ENCODE measurements at places on chromosomes 13 and 19.
A peak's percentile ranks its signal among the peaks of the same experiment; 100 is the strongest.

- DNase-seq, result no peak
These were observed 20.4 kb upstream of the IFT88 start for GRCh38 chr13:20546556-20546955.

- no peak for DNase-seq
These were observed 18.3 kb downstream of the KCNN1 start for GRCh38 chr19:17985037-17985818.

DNA sequence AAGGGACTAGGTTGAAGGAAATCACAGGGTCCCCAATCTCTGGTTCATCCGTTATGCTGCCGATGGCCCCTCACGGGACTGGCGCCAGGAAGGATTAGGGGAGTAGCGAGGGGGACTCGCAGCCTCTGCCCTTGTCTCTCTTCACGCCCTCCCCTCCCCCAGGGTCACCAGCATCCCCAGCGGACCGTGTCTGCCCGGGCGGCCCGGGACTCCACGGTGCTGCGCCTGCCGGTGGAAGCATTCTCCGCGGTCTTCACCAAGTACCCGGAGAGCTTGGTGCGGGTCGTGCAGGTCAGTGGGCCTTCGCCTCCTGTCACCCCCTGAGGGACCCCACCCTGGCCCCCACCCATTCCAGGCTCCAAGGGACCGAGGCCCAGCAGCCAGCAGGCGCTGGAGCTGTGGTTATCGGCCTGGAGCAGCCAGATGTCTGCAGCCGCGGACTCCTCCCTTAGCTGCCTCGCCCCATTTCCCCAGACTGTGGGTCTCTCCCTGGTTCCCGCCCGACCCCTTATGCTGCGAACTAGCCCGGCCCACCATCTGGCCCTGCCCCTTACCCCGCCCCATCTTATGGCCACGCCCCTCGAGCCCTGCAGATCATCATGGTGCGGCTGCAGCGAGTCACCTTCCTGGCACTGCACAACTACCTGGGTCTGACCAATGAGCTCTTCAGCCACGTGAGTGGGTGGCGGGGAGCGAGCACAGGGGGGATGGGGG is 5.4 kb downstream of the PNPLA6 start:
- no peak for DNase-seq

DNA sequence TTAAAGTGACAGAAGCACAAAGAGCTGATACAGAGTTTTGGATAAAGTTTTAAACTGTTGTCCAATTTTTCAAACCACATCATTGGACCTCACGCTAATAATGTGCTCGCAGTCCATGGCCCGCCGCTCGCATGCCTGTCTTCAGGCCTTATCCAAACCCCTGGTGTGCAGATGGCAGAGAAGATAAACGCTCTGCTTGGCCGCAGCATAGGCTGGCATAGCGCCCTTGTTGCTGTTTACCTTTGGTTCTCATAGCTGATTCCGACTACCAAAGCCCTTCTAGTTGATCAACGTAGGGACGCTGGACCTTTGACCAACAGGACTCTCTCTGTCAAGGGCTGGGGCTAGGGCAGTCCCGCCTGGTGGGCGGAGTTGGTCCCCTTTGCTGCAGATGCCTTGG is 23.5 kb upstream of the QTRT1 start:
- DNase-seq, result no peak

DNA sequence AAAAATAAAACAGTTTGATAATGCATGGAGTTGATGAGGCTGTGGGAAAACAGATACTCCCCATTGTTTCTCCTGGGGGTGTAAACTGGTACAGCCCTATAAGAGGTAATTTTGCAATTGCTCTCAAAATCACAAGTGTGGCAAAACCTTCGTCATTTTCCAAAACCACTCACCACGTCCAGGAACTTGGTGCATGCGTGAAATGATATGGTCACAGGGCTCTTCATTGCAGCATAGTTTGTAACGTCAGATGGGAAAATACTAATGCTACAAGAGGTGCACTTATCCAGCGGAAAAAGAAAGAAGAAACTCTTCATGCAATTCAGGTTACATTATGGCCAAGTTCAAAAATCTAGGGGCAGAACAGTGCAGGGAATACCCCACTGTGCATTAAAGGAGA is 11.9 kb upstream of the PLAUR start:
- DNase-seq, result no peak

GRCh38 chr19:54515156-54515555 is 12.5 kb downstream of the LAIR2 start:
- DNase-seq, result no peak

GRCh38 chr19:575527-576506 is 3.4 kb downstream of the BSG start:
- no peak for DNase-seq

DNA sequence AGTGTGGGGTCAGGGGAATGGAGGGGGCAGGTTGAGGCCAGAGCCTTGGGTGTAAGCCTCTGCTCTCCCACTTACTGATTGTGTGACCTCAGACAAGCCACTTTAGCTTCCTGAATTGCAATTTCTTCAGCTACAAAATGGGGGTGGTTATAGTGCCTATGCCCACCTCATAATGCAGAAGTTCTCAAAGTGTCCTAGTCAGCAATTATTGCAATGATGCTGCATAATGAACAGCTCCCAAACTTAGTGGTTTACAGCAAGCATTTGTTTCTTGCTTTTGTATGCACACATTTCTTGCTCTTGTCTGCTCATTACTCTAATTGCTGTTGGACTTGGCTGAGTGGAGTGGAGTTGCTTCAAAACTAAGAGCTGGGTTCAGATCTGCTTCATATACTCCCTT is 36.0 kb downstream of the CYP4F22 start:
- no peak for DNase-seq

GRCh38 chr19:47427241-47428176 is 8.2 kb upstream of the MEIS3 start:
- peak; percentile 27 for DNase-seq

- DNase-seq, result no peak
These were observed 96.3 kb upstream of the GPR183 start for GRCh38 chr13:99403458-99403971.

GRCh38 chr13:38826182-38826813 is 139.4 kb downstream of the FREM2 start:
- no peak for DNase-seq

GRCh38 chr19:2270423-2271233 is 11.3 kb downstream of the PEAK3 start:
- no peak for DNase-seq

- no peak for DNase-seq
These were observed 113.2 kb downstream of the TM9SF2 start for GRCh38 chr13:99614465-99614885.

DNA sequence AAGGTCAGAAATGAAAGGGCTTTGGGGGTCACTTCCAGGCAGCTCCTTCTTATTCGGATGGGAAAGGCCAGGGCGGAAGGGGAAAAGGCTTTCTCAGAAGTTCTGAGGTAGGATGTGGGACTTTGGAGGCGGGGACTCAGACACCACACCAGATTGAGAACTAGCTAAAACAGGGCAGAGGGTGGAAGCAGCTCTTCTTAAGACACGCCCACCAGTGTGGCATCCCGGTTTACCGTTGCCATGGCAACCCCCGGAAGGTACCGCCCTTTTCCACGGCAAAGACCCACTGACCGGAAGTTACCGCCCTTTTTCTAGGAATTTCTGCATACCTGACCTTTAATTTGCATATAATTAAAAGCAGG is 3.8 kb upstream of the LILRA5 start:
- no peak for DNase-seq

- peak; percentile 2 for DNase-seq
These were observed 2.9 kb upstream of the PCDH8 start for GRCh38 chr13:52851137-52851962.

DNA sequence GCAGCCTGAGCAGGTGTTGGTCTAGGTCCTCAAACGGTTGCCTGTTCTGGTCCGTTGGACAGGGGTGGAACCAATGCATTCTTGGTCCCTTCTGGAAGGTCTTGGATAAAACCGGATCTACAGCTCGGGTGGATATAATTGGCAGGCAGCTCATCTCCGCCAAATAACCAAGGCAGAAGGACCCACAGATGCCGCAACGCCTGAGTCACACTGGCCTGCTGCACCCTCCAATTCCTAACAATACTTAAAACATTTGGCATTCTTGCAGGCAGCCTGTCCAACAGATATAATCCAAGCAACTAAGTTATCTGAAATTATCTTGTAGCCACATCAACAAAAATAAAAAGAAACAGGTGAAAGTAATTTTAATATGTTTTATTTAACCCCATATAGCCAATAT is 59.0 kb upstream of the FGF14 start:
- DNase-seq, result no peak

- DNase-seq, result peak; percentile 8
These were observed 33.6 kb downstream of the ZNF383 start for GRCh38 chr19:37251308-37252229.

DNA sequence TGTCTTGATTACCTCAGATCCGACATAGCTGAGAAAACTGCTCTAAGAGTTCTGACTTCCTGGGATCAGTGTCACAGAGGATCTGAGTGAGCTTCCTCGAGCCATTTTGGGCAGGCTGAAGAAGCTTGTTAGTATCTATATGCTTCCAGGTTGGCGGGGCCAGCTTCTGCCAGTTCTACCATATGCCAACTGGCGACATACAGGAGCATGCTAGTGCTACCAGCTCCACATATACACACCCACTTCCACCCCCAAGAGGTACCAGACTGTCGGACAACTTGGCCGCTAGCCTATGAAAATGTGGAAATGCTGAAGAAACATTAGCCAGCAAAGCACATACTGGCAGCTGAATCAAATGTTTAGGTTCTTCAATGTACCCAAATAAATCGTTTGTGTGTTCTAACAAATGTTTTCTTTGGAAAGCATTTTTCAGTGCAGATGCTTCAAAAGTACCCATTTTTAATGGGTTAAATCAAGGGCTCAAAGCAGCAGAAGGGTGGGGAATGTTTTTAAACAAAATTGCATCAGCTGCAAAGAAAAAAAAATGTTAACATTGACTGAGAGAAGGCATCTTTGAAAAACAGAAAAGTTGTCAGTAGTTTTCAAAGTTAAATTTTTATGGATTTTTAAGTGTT is 163.7 kb downstream of the KLF12 start:
- DNase-seq, result no peak

DNA sequence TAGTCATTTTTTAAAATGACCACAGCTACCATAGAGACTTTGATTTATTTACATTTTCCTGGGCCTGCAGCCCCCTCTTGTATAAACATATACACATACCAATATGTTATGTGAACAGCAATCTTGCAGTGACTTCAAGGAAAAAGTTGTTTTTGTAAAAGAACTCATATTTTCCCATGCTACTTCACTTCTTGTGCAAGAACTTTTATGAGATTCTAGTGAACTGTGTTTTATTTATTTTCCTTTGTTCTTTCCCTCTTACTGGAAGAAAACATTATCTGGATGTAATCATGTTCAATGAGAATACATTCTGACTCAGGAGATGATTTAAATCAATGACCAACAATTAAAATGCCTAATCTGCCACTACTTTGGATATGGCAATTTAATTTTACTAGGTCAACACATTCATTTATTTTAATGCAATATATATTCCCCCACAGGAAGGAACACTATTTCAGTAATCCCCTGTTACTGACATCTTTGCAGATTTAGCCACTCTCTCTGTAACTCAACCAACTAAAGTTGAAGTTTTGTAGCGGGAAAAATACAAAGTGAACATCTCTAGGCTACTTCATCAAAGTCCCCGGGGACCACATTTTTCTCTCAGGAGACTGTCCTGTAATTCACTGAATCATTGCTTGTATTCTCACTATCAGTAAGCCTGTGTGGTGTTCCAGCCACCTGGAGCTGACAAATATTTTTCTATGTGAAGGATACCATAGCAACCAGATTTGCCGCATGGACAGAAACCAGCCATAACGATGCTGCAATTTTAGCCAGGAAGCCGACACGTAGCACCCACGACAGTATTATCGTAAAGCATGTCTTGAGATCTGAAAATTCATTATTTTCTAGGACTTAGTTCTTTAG is 90.5 kb downstream of the STARD13 start:
- no peak for DNase-seq

DNA sequence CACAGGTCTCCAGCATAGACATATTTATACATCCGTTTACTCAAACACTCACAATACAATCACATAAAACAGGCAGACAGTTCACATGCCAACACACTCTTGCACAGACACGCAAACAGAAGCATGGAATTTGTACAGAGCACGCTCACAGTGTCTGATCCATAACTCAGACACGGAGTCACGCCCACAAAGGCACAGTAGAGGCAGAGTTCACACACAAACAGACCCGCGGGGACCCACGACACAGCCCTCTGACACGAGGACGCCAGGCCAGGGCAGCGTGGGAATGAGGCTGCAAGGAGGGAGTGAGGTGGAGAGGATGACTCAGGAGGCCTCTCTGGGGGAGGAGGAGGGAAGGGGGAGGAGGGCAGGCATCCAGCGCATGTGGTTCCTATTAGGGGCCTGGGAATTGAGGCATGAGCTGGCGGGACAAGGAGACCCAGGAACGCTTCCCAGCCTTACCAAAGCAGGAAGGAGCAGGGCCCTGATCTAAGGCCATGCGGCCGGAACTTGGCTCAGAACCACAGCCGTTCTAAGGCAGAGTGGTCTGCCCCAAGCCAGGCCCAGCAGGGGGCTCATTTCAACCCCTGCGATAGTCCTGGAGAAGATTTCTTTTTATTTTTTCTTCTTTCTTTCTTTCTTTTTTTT is 9.1 kb upstream of the OLFM2 start:
- no peak for DNase-seq

DNA sequence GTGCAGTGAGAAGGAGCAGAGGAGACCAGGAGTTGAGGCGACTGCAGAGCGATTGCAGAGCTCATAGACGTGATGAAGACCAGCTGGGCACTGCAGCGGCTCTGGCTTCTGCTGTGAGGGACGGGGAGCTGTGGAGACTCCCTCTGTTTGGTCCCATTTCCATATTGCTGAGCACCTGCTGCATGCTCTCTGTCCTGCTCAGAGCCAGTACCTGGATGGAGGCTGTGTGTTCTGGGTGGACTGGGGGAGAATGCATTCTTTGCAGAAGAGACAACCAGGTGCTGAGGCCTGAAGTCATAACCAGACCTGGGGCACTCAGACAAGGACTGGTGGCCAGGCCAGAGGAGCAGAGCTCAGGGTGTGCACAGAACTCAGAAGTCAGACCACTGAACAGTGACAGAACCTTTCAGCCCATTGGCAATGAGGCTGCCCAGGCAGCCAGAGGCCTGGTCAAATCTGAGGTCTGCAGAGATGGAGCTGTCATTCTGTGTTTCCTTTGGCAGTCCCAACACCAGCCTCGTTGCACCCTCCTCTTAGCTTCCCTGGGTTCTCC is 1.3 kb upstream of the A1BG start:
- DNase-seq, result no peak

DNA sequence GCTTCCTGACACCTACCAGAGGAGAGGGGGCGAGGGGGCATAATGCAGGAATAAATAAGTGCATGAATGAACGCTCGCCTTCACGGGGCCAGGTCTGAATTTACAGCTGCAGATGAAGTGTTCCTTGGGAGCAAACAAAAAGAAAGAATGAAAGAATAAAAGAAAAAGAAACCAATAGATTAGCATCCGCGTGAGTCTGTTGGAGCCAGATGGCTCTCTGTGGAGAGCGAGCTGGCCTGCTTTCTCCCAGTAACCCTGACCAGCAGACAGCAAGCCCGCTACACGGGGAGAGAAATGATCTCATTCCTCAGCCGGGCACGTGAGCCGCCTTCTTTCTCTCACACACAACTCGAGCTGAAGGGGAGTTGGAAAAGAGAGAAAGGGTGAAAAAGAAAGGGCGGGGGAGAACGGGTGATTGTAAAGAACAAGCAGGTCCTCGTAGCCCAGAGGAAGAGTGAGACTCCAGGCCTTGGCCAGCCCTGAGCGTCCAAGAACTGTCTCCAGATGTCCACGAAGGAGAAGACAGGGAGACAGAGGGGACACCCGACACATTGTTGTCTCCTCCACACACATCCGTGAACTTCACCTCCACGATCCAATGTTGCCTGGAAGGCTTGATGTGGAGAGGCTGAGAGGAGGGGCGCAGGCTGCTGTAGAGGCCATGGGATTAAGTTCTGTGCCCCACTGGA is 81.4 kb downstream of the RNASEH2B start:
- no peak for DNase-seq

Measured in NCI-H1048 (cell line).